Stimulated activated CD4-positive, alpha-beta T cell treated with anti-CD3 and anti-CD28 coated beads, Interleukin-2, amount 100 ng/mL, for 48 hours (primary cell): ENCODE measurements at places on chromosomes 3 and 15.

- DNase-seq, result no peak
These were observed 24.9 kb downstream of the GJD2 start for GRCh38 chr15:34729886-34730285.

DNA sequence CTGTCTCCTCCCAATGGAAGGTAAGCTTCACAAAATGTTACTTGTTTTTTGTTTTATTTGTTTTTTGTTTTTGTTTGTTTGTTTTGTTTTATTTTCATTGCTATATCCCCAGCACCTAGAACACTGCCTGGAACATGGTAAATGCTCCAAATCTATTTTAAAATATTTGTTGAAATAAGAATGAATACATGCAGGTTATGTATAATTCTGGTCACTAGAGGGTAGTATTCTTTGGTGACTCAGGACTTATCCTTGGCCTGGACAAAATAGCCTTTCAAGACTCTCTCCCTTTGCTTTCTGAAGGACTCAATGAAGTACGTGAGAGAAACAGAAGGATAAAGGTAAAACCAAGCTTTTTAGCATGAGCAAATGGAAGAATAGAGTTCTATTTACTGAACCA is 46.9 kb upstream of the PPP2R3A start:
- DNase-seq, result no peak

DNA sequence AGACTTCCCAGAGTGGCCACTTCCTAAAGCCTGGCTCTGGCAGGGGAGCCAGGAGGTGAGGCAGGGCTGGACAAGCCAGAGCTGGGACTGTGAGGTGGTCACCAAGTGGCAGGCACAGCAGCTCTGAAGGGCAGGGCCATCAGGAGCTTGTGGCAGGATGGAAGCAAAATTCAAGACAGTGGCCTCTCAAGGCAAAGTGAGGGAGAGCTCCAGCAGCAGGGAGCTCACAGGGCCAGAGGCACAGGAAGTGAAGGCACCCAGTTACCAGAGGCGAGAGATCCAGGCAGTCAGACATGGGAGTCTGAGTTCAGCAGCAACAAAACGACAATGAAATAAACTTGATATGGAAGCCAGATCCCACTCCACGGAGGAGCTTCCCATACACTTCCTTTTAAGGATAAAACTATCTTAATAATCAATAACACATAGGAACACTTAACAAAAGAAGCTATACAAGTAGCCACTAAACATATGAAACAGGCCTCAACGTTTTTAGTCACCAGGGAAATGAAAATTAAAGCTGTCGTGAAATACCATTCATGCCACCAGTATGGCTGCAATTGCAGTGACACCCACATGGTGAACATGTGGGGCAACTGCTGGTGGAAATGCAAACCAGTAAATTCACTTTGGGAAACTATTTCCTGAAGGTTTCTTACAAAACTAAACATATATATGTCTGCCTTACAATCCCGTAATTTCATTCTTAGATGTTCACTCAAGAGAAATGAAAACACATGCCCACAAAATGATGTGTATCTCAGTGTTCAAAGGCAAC is 35.4 kb upstream of the TMEM158 start:
- no peak for DNase-seq

DNA sequence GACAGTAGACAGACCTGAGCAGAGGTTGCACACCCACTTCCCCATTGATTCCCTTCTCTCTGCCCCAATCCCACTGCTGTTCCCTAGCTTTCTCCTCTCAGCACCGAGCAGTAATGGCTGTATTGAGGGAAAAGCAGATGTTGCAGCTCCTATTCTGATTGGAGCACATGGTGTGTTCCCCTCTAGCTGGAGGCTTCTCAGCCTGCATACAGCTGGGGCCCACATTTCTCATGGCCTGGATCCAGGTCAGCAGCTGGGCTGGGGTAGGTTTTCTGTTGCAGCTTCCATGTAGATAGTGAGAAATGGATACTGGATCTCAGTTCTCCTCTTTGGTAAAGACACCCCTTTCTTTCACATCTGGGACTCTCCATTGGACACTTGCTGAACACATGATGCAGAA is 50.1 kb downstream of the RYR3 start:
- DNase-seq, result no peak
